ENCODE measurements at places on chromosomes 3 and 15. TPM values are rescaled to one million over a fixed set of nuclear protein-coding genes. Genes with fewer than 3 reads are reported as not detected.

Gene INTS14
- total RNA-seq = 48.8 TPM

Gene MELTF
- 1.2 TPM for total RNA-seq

Gene SERPINI1
- 4.1 TPM for total RNA-seq

Gene RPS27L
- total RNA-seq = 142 TPM

Data from naive thymus-derived CD8-positive, alpha-beta T cell (primary cell).